ENCODE measurements at places on chromosomes 4 and X. TPM values are rescaled to one million over a fixed set of nuclear protein-coding genes. Genes with fewer than 3 reads are reported as not detected.

GRCh38 chr4:87166296-87166854 lies 54.0 kb downstream of the KLHL8 start:
- no peak for DNase-seq

- H3K36me3 ChIP-seq = no peaks in the 10 kb centered on the region
- H3K27me3 ChIP-seq = no peaks in the 10 kb centered on the region
- no peak overlapping the region for H3K4me3 ChIP-seq
- no peaks in the 10 kb centered on the region for H3K4me1 ChIP-seq
These were observed 45.5 kb upstream of the PROM1 start for GRCh38 chr4:16129336-16129735.

DNA sequence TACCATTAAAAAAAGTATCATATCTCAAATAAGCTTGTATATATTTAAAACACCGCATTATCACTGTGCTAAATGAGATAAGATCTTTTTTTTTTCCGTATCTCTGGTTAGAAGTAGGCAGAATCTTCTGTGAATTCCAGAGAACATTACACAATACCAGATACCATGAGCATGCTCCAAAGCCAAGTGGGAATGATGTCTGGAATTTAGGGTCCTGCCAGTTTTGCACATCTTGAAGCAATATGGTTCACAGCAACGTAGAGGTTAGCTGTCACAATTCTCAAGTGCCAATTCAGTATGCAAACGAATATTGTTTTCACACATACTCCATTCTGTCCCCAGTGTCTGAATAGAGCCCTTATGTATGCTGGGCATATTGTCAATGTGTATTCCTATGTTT lies 127.5 kb upstream of the NEIL3 start:
- H3K27me3 ChIP-seq = no peaks in the 10 kb centered on the region
- H3K36me3 ChIP-seq = no peaks in the 10 kb centered on the region
- peaks cover 12% of the 10 kb centered on the region for H3K4me1 ChIP-seq
- no peak overlapping the region for H3K4me3 ChIP-seq
- peak; percentile 51 for DNase-seq
- H3K27ac ChIP-seq = no peak overlapping the region

Gene CT45A3
- total RNA-seq = not detected

DNA sequence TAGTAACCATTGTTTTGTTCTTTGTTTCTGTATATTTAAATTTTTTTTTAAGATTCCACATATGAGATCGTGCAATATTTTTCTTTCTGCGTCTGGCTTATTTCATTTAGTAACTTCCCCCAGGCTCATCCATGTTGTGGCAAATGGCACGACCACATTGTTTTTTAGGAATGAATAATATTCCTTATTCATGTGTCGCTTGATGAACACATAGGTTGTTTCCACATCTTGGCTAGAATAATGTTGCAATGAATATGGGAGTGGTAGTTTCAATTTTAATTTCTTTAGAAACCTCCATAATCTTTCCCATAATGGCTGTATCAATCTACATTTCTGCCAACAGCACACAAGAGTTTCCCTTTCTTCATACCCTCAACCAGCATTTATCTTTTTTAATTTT lies 166.8 kb upstream of the NR3C2 start:
- DNase-seq = no peak
- H3K36me3 ChIP-seq = no peaks in the 10 kb centered on the region
- H3K27me3 ChIP-seq = no peaks in the 10 kb centered on the region
- no peak overlapping the region for H3K27ac ChIP-seq
- H3K4me3 ChIP-seq = no peak overlapping the region

DNA sequence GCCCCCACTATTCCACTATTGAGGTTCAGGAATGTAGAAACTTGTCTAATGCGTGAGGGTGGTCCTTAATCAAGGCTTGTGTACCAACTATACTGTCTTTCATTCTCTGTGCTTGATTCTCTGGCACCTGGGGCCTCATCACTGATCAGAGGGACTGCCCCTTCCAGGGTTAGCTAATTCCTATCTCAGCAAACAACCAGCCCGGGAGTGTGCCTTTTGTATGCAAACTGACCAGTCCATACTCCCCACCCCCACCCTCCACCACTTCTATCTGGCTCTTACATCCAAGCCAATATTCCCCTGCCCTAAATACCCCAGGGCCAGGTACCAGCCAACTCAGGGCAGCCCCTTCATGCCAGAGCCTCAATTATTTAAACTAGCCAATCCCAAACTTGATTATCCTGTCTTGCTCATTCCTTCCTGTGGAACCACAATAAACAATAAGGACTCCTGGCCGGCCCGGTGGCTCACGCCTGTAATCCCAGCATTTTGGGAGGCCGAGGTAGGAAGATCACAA lies 59.3 kb downstream of the FTHL17 start:
- no peaks in the 10 kb centered on the region for H3K4me1 ChIP-seq
- H3K27me3 ChIP-seq = peaks cover 2% of the 10 kb centered on the region
- no peak overlapping the region for H3K4me3 ChIP-seq
- H3K36me3 ChIP-seq = no peaks in the 10 kb centered on the region
- no peak overlapping the region for H3K27ac ChIP-seq

- H3K27ac ChIP-seq = peak overlapping the region; percentile 55
- DNase-seq = peak; percentile 91
- H3K4me3 ChIP-seq = no peak overlapping the region
These were observed 5.0 kb downstream of the SOD3 start for GRCh38 chr4:24800325-24800895.

DNA sequence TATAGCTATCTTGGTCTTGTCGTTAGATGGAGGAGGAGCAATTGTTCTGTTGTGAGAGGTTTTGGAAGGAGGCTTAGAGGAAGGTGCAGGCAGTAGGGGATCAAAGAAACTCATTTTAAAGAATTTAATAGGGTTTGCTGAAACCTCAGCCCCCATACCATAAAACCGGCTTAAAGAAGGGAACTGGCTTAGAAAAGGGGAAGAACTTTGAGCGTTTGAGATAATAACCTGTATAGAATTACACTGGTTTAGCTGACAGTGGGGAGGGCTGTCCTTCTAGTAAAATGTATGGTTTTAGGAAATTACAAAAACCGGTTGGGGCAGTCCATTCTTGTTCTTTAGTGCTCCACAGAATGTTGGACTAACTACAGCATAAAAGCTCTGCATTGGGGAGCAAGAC lies 128.1 kb downstream of the KDM6A start:
- no peaks in the 10 kb centered on the region for H3K36me3 ChIP-seq
- no peak for DNase-seq
- no peak overlapping the region for H3K27ac ChIP-seq

GRCh38 chr4:43853565-43854264 lies 594.9 kb downstream of the KCTD8 start:
- H3K27ac ChIP-seq = no peak overlapping the region
- no peak overlapping the region for H3K4me3 ChIP-seq
- DNase-seq = no peak
- no peaks in the 10 kb centered on the region for H3K27me3 ChIP-seq
- no peaks in the 10 kb centered on the region for H3K36me3 ChIP-seq

DNA sequence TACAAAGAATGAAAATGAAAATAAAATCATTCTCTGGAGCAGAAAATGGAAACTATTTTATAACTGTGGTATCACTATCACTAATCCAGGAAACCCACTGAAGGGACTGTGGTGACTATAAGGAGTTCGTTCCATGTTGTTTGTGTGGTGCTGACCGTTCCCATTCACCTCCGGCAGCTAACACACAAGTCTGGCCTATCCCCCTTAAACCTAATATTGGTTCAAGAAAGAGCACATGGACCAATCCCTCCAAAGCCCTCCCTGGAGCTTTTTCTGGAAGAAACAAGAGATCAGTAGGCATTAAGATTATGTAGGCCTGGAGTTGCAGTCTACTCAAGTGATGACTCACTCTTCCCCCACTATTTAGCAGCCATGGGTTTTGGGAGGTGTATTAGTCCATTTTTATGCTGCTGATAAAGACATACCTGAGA lies 25.9 kb upstream of the FAM241A start:
- no peak overlapping the region for H3K4me3 ChIP-seq
- no peaks in the 10 kb centered on the region for H3K4me1 ChIP-seq
- no peak for DNase-seq
- no peak overlapping the region for H3K27ac ChIP-seq

Gene ZNF732
- total RNA-seq = 3.5 TPM

DNA sequence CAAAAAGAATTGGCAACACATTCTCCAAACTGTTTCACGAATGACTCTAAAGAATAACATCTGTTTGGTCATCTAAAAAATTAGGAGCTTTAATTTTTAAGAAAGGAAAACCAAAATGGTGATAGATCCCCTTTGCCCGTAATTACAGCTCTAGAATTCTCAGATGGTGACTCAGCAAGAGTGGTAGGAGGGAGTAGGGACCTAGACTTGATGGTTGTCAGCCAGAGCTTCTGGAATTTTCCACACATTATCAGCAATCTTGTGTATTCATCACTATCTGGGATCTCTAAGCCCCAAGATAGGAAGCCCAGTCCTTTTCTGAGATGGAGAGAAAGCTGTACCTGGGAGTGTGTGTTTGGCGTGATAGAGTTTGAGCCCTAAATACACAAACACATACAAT lies 103.9 kb upstream of the RAB40AL start:
- no peaks in the 10 kb centered on the region for H3K4me1 ChIP-seq
- no peak overlapping the region for H3K4me3 ChIP-seq
- no peak for DNase-seq

Measured in lung (tissue), 17 donors.